ENCODE measurements at places on chromosomes 13 and 19.

DNA sequence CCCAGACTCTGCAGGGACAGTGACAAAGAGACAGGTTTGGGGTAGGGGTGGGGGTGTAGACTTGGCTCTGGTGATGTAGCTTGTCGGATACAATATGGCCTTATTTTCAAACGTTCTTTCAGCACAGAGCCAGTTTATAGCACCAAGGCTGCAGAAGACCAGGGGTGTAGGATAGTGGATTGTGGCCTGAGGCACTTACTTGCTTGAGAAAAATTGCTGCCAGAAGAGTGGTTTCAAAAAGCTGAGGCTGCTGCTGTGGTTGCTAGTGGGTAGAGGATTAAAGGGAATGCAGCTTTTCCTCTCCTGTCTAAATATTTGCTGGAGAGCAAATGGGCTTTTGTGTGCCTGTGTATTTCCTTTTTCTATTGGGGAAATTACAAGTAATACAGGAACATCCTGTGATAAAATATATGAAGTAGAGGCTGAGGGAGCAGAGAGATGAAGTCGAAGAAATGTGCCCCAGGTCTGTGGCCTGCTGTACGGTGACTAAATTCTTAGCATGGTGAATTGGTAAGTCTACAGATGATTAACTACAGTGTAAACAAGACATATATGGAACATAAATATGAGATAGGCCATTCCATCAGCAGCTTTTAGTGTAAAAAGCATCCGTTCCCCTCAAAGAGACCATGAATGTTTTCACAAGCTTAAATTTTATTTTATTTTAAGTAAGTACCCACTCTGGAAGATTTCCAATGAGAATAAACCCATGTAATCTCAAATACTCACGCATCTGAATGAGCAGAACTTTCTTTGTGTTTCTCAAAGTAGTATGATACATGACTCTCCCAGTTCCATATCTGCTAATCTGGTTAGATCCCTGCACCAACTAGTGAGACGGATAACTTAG, 112.9 kb downstream of the LRCH1 start:
- DNase-seq, result no peak

GRCh38 chr13:104372095-104372655, 1306.0 kb upstream of the SLC10A2 start:
- DNase-seq, result no peak

DNA sequence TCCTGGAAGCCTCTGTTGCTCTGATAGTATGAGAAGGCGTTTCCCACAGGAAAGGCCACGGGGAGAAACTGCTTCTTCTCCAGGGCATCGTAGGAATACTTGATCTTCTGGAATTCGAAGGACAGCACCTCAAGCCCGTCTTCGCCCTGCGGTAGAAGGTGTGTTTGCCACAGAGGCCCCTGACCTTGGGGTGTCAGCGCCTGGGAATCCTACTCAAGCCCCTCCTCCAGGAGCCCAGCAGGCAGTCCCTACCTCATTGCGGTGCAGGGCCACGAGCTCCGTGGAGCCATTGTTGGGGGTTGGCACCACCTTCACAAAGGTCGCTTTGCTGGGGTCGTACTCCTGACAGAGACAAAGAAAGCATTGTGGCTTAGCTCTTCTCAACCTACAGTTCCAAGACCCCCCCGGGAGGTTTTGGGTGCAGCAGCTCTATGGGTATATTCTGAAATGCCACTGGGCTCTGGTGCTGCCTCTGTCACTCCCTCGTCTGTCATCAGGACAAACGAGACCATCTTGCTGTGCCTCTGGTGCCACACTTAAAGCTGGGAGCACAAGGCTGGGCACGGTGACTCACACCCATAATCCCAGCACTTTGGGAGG, 3.7 kb downstream of the ATP13A1 start:
- no peak for DNase-seq

GRCh38 chr13:71360041-71360440, 507.0 kb downstream of the DACH1 start:
- no peak for DNase-seq

DNA sequence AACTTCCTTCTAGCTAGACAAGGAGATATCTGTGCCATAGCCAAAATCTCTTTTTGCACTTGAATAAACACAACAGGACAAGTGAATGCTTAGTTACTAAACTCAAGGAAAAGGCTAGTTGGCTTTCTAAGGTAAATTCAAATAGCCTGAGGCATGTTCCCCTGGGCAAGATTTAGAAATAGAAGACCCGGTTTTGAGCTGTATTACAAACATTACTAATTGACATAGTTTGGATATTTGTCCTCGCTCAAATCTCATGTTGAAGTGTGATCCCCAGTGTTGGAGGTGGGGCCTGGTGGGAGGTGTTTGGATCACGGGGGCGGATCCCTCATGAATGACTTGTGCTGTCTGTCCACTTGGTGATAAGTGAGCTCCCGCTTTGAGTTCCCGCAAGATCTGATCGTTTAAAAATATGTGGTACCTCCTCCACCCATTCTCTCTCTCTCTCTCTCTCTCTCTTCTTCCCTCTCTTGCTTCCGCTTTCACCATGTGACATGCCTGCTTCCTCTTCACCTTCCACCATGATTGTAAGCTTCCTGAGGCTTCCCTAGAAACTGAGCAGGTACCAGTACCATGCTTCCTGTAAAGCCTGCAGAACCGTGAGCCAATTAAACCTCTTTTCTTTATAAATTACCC, 3.9 kb upstream of the KBTBD6 start:
- no peak for DNase-seq

GRCh38 chr13:87903553-87903952, 232.4 kb downstream of the SLITRK5 start:
- DNase-seq, result no peak
